Omental fat pad (tissue), 4 donors: ENCODE measurements at places on chromosomes 2 and 18.

GRCh38 chr2:28164280-28164801, 228.3 kb upstream of the FOSL2 start:
- DNase-seq = no peak

GRCh38 chr2:107088156-107088555, 202.2 kb upstream of the ST6GAL2 start:
- DNase-seq = no peak

GRCh38 chr2:41216978-41217377, 765.1 kb upstream of the SLC8A1 start:
- no peak for DNase-seq

GRCh38 chr2:177334940-177335543, 57.5 kb upstream of the AGPS start:
- no peak for DNase-seq

GRCh38 chr2:28591711-28592335, 96.0 kb downstream of the PLB1 start:
- no peak for DNase-seq

GRCh38 chr2:120442541-120442922, 96.6 kb downstream of the INHBB start:
- DNase-seq = no peak

- DNase-seq = no peak
Observed at GRCh38 chr2:5657231-5657630, 35.0 kb upstream of the SOX11 start.

GRCh38 chr2:215722986-215723630, 287.2 kb upstream of the FN1 start:
- no peak for DNase-seq

DNA sequence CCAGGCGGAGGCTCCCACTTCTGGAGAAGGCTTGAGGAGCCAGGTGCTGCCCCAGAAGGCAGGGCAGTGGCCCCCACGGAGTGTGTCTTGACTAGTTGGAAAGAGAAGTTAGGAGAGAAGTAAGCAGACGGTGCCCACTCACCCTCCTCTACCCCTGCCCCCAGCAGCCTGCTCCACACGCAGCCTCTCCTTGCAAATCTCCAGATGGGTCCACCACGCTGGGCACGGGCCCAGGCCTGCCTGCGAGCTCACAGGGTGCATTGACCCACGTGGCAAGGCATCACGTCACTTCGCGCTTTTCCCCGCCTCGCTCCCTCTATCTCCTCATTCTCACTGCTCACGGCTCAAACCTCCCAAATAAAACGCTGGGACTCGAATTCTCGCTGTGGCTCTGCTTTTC, 71.8 kb upstream of the RAB12 start:
- no peak for DNase-seq

DNA sequence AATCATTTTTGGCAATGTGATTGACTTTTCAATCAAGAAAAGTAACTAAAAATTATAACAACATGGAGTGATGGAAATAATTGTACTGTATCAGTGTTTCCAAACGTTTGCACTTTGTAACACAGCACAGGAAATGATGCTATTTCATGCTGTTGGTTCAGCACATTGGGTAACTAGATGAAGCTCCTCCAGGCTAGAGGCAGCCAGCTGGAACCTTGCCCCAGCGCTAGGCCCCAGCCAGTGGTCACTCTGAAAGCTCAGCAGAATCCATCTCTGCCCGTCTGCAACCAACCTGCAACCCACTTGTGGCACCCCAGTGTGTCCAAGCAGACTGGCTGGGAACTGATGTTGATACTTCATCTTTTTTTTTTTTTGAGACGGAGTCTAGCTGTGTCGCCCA, 15.3 kb downstream of the UNC50 start:
- DNase-seq = no peak
